Stimulated activated naive CD8-positive, alpha-beta T cell treated with anti-CD3 and anti-CD28 coated beads, Interleukin-15, Interleukin-2, amounts not matched to agents 100 U/mL and 50 U/mL, for 24 hours (primary cell): ENCODE measurements at places on chromosomes 13 and 19.
A peak's percentile ranks its signal among the peaks of the same experiment; 100 is the strongest.

DNA sequence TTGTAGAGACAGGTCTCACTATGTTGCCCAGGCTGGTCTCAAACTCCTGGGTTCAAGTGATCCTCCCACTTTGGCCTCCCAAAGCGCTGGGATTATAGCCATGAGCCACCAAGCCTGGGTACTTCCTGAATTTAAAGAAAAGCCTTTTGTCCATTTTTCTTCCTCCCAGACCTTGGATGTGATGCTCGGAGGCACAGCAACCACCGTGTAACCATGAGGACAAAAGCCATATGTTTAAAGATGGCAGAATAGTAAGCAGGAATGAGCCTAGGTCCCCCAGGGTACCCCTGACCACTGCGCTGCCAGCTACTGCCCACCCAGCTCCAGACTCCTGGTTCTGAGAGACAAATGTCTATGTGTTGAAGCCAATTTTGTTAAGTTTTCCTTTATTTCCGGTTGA lies 31.1 kb downstream of the ZC3H4 start:
- no peak for DNase-seq

- DNase-seq: no peak
These were observed 39.7 kb downstream of the ERICH6B start for GRCh38 chr13:45575830-45576180.

DNA sequence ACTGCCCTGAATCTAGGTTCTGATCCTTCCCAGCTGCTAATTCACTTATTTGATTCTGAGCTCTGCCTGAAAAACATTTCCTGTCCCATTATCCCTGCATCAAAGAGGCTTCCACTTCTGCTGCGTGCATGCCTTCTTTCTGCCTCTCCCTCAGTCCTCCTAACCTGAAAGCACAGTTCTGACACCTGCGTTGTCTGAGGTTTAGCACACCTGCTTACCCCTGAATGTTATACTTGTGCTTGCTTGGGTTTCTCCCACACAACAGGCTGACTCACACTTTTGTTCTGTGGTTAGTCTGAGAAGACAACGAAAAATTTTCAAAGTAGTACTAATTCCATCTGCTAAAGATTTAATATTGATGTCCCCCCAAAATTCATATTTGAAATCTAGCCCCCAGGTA lies 3.1 kb upstream of the SOHLH2 start:
- DNase-seq: no peak

- DNase-seq: no peak
These were observed 859 bp downstream of the ZNF433 start for GRCh38 chr19:12034620-12035019.

- DNase-seq: peak; percentile 4
These were observed 1505.1 kb upstream of the SLC10A2 start for GRCh38 chr13:104571161-104571892.

DNA sequence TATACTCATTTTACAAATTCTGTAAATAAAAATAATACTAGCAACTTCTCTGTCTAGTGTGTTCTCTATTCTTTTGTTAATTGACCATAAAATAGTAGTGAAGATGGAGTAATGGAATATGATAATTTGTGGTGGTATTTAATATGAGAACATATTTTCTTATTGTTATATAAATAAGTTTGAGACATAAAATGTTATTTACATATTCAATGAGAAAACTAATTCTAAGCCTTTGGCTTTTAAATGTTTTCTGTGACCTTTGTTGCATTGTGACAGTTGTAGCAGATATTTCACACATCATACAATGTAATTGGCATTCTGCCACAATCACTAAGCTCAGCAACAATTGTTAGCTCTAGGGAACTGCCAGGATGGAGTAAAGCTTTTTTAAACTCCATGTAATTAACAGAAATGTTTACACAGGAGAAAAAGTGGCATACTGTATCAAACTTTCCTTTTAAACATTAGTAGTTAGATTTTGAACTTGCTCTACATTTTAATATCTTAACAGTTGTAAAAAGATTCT lies 562.1 kb upstream of the PCDH9 start:
- no peak for DNase-seq

DNA sequence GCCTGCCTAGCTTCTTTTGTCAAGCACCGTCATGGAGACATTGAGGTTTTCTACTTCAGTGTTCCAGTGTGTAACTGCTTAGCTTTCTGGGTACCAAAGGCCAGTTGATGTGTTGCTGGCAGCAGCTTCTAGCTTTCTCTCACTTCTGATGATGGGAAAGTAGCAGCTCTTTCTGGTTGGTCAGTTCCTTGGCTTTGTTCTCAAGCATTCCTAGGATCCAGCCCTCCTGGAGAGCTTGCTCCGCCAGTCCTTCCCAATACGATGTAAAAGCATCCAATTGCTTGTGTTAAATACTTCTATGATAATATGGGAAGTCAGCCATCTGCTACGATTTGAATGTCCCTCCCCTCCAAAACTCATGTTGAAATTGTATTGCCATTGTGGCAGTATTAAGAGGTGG lies 182.8 kb downstream of the UGGT2 start:
- DNase-seq: no peak

- DNase-seq: no peak
These were observed 334.5 kb downstream of the RFC3 start for GRCh38 chr13:34152409-34152808.
